ENCODE measurements at places on chromosomes 13 and 19. TPM values are rescaled to one million over a fixed set of nuclear protein-coding genes. Genes with fewer than 3 reads are reported as not detected.

- no peaks in the 10 kb centered on the region for H3K27me3 ChIP-seq
- no peak overlapping the region for H3K4me3 ChIP-seq
- no peak for DNase-seq
- no peaks in the 10 kb centered on the region for H3K4me1 ChIP-seq
Observed at GRCh38 chr19:31089681-31090080, 259.6 kb downstream of the TSHZ3 start.

SMIM44 gene
- not detected for polyA plus RNA-seq

CCDC194 gene
- not detected for polyA plus RNA-seq

- DNase-seq, result no peak
- H3K27me3 ChIP-seq, result no peaks in the 10 kb centered on the region
- peaks cover 8% of the 10 kb centered on the region for H3K4me1 ChIP-seq
- no peak overlapping the region for H3K4me3 ChIP-seq
Observed at GRCh38 chr19:11194173-11194572, 3.2 kb downstream of the KANK2 start.

NPAS1 gene
- 9.7 TPM for polyA plus RNA-seq

DNA sequence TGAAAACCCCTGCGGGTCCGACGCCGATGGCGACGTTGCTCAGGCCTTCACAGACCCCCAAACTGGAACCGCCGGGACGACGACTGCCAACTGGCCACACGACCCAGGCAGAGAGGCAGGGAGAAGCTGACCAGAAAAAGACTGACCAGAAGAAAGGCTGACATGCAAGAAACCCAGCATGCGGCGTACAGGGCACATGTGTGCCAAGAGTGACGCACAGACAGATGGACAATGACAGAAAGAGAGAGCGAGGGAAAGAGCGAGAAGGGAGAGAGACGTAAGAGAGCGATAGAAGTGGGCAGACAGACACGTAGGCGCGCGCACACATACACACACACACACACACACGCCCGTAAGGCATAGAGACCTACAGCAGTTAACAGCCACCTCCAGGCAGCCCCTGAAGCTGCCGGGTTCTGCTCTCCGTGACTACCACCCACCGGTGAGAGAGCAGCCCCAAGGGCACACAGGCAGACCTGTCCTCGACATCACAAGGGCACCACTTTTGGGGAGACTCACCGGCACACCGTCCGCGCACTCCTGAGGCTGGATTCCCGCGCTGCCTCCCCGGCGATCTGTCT, 67.2 kb upstream of the ZNF527 start:
- no peaks in the 10 kb centered on the region for H3K27me3 ChIP-seq
- H3K27ac ChIP-seq, result no peak overlapping the region
- H3K4me3 ChIP-seq, result no peak overlapping the region

GRCh38 chr13:37954191-37954590, 84.6 kb upstream of the TRPC4 start:
- no peak for DNase-seq
- H3K36me3 ChIP-seq, result no peaks in the 10 kb centered on the region
- no peaks in the 10 kb centered on the region for H3K4me1 ChIP-seq
- no peak overlapping the region for H3K27ac ChIP-seq
